ENCODE measurements at places on chromosomes 3 and 15.

DNA sequence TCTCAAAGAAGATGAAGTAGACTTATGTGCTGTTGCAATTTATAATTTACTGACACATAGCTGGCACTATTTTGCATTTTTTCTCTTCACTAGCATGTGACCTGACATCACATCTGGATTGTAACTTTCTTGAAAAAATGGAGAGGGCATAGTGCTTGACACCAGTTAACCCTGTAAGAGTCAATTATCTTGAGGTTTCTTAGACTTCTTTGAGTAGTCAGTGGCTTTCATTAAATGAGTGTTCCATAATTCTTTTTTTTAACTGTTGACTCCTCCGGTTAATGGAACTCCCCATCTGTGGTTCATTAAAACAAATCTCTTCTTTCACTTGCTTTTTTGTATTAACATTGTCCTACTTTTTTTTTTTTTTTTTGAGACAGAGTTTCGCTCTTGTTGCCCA is 16.9 kb upstream of the PRKCI start:
- DNase-seq = no peak

GRCh38 chr3:154886437-154886836 is 193.7 kb upstream of the MME start:
- no peak for DNase-seq

GRCh38 chr3:52487788-52488691 is 7.1 kb upstream of the STAB1 start:
- DNase-seq = no peak

DNA sequence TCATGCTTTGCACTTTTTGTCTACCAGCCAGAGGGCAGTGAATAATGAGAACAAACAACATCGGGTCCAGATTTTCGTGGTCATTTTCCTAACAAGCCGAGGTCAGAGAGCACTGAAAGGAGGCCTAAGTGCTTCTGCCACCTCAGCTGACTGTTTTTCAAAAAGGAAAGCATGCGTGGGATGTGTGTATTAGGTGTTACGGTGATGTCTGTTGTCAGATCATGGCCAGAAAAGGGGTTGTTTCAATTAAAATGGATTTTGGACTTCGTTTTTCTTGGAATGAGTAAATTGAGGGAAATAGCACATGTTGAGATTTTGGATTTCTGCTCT is 99.5 kb downstream of the APBA2 start:
- no peak for DNase-seq

- DNase-seq = no peak
Observed at GRCh38 chr15:50820808-50821382, 55.4 kb upstream of the SPPL2A start.

DNA sequence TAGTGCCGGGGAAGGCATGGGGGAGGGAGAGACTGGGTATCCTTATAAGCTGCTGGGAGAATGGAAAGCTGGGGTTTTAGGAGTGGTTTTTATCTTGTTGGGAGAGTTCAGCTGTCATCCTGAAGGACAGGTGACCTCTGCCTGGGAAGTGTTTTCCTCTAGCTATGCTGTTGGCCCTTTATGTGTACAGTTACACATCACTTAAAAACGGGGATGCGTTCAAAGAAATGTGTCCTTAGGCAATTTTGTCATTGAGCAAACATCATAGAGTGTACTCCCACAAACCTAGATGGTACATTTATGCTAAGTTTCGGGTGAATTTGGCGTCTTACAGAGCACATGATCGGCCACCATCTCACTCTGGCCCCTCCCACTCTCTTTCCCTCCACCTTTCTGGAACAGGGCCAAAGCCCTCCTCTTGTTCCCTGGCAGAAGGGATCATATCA is 164.3 kb upstream of the NUDT16 start:
- no peak for DNase-seq

- no peak for DNase-seq
Observed at GRCh38 chr15:67103869-67104268, 38.5 kb downstream of the SMAD3 start.

GRCh38 chr3:52530918-52531826 is 2.5 kb downstream of the NT5DC2 start:
- DNase-seq = no peak

DNA sequence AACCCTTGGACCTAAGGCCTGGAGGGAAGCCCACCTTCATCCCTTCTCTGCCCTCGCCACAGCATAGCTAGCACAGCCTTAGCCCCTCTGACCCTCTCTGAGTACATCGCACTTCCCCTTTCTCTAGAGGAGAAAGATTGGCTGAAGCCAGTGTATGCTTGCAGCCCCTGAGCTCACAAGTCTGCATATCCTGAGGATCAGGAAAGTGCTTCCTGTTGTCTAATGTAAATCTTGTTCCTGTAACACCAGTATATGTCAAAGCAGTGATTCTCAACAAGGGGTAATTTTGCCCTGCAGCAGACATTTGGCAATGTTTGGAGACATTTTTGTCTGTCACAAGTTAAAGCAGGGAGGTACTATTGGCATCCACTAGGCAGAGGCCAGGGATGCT is 2.2 kb upstream of the PRKCD start:
- no peak for DNase-seq

- DNase-seq = peak; percentile 22
Observed at GRCh38 chr3:112582244-112582874, 20.5 kb downstream of the SLC35A5 start.

GRCh38 chr3:9110802-9111201 is 138.6 kb downstream of the SRGAP3 start:
- DNase-seq = no peak

GRCh38 chr3:5517921-5518320 is 330.4 kb downstream of the EDEM1 start:
- no peak for DNase-seq

DNA sequence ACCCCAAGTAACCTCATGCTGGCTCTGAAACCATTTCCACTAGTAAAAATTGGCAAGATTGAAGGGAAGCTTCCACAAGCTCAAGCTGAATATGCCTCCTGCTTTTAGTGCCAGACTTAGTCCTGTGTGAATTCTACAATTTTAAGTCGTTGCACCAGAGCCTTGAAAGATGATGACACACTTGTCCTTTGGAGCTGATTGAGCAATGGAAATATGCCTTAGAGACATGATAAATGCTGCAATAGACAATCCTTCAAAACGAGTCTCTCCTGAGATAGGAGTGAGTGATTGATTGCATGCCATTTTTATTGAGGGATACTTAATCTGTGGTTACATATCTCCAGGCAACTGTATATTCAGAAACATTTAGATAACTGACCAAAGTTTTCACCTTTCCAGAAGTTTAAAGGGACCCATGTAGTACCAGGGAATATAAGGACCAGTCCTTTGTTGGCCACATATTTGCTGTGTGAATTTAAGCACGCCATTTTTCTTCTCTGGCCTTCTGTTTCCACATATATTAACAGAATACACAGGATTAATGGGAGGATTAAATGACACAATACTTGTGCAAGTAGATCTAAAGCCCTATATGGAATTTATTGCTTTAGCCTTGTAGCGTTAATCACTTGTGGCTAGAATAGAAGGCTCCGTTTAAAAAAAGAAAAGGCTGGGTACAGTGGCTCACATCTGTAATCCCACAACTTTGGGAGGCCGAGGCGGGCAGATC is 65.1 kb downstream of the PPARG start:
- DNase-seq = no peak

- DNase-seq = no peak
Observed at GRCh38 chr15:64938192-64938591, 26.5 kb downstream of the ANKDD1A start.

DNA sequence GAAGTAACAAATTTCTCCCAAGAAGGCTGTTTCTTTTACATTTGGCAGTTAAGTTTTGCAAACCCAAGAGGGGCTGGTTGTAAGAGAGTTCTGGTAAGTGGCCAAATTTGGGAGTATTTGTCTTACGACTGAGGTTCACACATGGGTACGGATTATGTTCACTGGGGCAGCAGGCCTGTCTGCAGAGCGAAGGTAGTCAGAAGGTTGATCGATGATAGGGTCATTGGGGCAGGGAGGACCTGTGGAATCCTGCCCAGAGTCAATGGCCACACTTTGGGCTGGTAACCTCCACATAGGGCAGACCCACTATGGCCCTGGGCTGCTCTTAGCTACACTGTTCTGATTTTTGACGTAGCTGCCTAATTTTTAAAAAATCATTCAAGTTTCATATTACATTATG is 368.6 kb downstream of the EPHB1 start:
- no peak for DNase-seq

GRCh38 chr15:86163816-86164215 is 84.1 kb downstream of the AGBL1 start:
- no peak for DNase-seq

- DNase-seq = no peak
Observed at GRCh38 chr3:69130689-69131088, 8.3 kb upstream of the LMOD3 start.

- DNase-seq = no peak
Observed at GRCh38 chr3:26838026-26838425, 215.5 kb downstream of the LRRC3B start.

DNA sequence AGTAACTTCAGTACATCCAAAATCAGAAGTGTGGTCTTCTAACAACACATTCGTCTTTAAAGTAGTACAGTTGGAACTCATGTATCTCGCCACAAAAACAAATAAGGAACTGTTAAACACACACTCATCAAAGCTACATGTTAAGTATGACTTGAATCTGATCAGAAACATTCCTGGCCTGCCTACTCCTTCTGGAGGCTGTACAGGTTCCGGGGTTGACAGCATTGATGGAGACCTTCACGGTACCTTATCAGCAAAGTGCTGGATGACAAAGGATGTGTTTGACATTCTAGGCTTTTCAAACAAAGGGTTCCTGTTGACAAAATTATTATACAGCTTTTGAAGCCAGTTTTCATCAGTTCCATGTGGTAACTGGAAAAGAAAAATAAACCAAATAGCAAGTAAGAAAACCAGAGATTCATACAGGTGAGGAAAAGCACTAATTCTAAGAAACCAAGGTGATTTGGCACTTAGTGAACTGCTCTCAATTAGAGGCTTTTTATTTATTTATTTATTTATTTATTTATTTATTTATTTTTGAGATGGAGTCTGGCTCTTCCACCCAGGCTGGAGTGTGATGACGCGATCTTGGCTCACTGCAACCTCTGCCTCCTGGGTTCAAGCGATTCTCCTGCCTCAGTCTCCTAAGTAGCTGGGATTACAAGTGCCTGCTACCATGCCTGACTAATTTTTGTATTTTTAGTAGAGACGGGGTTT is 44.3 kb downstream of the MYO5C start:
- DNase-seq = no peak

- no peak for DNase-seq
Observed at GRCh38 chr15:29109762-29110161, 159.9 kb downstream of the NSMCE3 start.

- DNase-seq = no peak
Observed at GRCh38 chr3:33658621-33658990, 59.4 kb downstream of the CLASP2 start.

- no peak for DNase-seq
Observed at GRCh38 chr3:182940266-182940808, 40.0 kb downstream of the DCUN1D1 start.

DNA sequence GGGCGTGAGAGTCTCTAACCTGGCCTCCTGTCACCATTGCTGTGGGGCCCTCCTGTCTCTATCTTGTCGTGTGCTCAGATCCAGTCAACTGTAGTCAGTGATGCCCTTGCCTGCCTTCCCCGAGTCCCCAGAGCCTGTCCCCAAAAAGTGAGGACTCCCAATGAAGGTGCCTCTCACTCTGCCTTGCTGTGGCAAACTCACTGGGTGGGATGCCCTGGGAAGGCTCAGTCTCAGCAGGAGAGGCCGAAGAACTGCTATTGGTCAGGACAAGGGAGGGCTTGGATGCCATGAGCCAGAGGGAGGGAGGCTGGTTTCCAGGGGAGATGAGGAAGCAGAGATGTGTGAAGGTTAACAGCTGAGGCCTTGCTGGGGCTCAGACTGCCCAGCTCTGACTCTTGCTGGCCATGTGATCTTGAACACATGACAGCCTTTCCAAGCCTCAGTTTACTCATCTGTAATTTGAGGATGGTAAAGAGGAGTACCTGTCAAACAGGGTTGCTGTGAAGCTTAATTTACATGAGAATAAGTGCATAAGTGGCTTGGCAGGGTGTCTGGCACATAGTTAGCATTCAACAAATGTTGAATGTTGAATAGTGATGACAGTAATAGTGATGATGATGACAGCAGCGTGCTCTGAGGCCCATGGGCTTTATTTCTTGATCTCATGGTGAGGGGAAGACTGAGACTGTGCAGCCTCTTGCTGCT is 8.2 kb downstream of the KY start:
- DNase-seq = no peak

DNA sequence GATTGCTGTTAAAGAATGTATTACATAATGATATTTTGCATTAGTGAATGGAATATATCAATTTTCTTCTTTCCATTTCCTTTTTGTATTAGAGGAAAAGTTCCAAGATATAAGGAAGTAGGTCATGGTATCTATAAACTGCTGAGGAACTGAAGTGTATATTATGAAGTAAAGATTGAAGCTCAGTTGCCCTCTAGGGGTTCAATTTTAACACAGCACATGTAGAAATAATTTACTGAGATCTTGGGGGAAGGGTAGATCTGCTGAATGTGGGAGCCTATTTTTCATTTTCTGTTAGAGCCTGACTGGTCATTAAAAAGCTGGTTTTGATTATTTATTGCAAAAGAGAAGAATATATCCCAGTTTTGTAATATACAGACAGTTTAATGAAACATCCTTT is 45.2 kb downstream of the CMC1 start:
- DNase-seq = no peak

DNA sequence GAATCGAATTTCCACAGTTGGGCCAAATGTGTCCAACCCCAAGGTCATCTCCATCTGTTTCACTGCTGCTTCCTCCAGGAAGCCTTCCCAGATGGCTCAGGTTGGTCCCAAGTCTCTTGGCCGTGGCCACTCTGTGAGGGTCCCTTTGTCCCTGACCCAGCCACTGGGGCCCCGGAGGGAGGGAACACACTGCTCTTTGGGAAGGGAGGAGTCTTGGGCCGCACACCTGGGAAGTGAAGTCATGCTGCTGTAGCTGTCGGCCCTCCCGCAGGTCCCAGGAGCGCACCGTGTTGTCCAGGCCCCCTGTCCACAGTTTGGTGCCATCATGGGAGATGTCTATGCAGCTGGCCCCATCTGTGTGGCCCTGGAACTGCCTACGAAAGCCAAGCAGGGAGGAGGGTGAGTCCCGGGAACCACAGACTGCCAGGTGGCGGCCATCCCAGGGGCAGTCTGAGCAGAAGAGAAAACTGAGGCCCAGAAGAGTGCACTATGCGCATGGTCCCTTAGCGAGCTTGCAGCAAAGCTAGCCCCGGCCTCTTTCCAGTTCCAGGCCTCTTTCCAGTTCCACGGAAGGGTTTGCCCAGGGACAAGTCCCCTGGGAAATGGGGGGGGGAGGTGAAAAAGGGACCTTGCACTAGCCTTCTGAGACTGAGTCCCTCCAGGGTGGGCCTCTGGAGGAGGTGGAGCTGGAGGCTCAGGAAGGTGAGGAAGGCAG is 44.6 kb downstream of the TLE3 start:
- DNase-seq = no peak

DNA sequence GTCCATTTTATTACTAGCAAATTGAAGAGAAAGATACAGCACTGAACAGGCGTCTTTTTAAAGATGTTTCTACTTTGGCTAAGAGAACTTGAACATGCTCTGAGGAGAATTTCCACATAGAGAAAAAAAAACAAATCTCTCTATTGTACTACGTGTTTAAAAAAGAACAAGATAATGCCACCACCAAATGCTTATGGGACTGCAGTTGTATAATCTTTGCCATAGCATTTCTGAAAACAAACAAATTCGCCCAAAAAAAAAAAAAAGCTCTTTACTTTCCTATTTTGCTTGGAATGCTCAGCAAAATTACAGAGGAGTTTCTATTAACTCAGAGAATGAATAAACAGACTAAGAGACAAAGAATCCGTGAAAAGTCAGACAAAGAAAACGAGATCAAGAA is 114.2 kb downstream of the CNTN3 start:
- DNase-seq = no peak

GRCh38 chr3:126612479-126613205 is 42.3 kb downstream of the TXNRD3 start:
- no peak for DNase-seq

GRCh38 chr3:114221165-114221880 is 16.1 kb downstream of the ZNF80 start:
- DNase-seq = no peak

All from stimulated activated CD4-positive, alpha-beta T cell treated with anti-CD3 and anti-CD28 coated beads, Interleukin-15, amount 100 ng/mL, for 48 hours (primary cell).